ENCODE measurements at places on chromosomes 7 and 10. TPM values are rescaled to one million over a fixed set of nuclear protein-coding genes. Genes with fewer than 3 reads are reported as not detected.

The BBS9 gene
- total RNA-seq, result 10.1 TPM

The NAT16 gene
- not detected for total RNA-seq

The CYP2C9 gene
- not detected for total RNA-seq

The ANK3 gene
- total RNA-seq, result 43.5 TPM

The STEAP1B gene
- total RNA-seq, result 0.19 TPM

The RAB19 gene
- total RNA-seq, result 7.2 TPM

The C10orf88 gene
- total RNA-seq, result 12.7 TPM

The ATOH7 gene
- not detected for total RNA-seq

The TAS2R5 gene
- 1.2 TPM for total RNA-seq

The AVPI1 gene
- total RNA-seq, result 0.94 TPM

The DLX6 gene
- not detected for total RNA-seq

The SNX8 gene
- total RNA-seq, result 28.0 TPM

The HOGA1 gene
- not detected for total RNA-seq

The TAS2R41 gene
- total RNA-seq, result not detected

The CDHR3 gene
- 3.7 TPM for total RNA-seq

The SFRP5 gene
- not detected for total RNA-seq

The FANK1 gene
- 0.35 TPM for total RNA-seq

The ENO4 gene
- total RNA-seq, result not detected
